ENCODE measurements at places on chromosomes 6 and 20.

GRCh38 chr6:81772741-81773140 is 20.3 kb upstream of the TENT5A start:
- DNase-seq, result no peak

- DNase-seq, result no peak
Observed at GRCh38 chr6:169398342-169399105, 144.9 kb upstream of the THBS2 start.

GRCh38 chr6:42440778-42441696 is 10.7 kb downstream of the TRERF1 start:
- DNase-seq, result no peak

- DNase-seq, result no peak
Observed at GRCh38 chr20:53980031-53980465, 90.3 kb downstream of the BCAS1 start.

GRCh38 chr20:17873410-17874270 is 95.0 kb downstream of the SNX5 start:
- DNase-seq, result no peak

DNA sequence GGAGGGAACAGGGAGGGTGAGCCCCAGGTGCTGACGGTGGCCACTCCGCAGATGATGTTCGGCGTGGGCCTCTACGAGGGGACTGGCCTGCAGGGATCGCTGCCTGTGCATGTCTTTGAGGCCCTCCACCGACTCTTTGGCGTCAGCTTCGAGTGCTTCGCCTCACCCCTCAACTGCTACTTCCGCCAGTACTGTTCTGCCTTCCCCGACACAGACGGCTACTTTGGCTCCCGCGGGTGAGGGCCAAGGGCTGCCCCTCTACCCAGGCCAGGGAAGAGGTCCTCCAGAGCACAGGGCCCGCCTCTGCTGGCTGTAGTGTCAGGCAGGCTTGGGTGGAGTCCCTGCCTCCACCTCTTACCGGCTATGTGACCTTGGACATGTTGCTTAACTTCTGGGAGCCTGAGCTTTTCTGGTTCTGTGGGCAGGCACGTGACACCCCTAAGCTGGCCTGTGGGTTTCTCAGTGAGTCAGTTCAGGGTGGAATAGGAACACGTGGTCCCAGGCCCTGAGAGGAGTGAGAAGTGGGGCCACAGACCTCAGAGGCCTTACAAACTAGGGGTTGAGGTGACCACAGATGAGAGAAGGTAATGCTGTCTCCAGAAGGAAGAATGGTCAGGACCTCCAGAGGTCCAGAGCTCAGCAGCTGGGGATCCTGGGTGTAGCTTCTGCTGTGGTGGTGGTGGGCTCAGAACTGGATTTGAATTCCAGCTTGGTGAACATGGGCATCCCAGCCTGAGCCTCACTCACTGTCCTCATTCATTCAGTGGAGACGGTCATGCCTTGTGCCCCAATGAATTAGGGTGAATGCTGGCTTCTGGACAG is 11.9 kb downstream of the PCIF1 start:
- DNase-seq, result peak; percentile 36

- DNase-seq, result peak; percentile 42
Observed at GRCh38 chr6:89834884-89835792, 5.5 kb downstream of the CASP8AP2 start.

DNA sequence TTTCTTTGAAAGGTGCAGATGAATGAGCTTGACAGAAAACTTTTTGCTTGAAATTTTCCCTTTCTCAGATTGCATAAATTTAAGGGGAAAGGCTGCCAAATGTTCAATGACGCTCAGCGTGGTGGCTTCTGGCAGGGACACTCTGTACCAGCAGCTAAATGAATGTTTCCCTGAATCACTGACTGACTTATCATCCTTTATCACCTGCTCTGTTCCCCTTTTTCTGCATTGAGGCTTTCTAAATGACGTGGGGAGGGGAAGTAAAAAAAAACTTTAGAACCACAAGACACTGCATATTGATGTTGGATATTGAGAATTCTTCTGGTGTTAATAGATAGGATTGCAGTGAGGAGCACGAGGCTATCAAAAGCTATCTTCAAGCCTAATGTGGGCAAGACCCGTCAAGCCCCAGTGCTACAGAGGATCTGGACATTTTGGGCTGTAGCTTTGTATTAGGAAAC is 46.9 kb upstream of the ENPP5 start:
- no peak for DNase-seq

DNA sequence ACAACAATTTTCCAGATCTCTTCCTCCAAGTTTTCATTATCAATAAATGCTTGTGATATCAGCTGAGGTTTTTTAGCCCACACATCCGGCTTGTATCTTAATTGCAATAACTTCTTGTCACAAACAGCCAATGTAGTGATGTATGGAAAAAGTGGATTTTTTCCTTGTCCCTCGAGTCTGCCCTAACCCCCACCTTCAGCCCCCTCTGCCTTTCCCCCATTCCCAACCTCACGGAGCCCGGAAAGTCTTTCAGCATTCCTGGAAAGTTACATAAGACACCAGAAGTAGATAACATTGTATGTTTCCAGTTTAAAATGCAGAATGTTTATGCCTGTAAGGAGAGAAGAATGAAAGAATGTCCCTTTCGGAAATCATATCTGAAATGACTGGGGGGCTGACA is 179.2 kb upstream of the PHACTR1 start:
- no peak for DNase-seq

DNA sequence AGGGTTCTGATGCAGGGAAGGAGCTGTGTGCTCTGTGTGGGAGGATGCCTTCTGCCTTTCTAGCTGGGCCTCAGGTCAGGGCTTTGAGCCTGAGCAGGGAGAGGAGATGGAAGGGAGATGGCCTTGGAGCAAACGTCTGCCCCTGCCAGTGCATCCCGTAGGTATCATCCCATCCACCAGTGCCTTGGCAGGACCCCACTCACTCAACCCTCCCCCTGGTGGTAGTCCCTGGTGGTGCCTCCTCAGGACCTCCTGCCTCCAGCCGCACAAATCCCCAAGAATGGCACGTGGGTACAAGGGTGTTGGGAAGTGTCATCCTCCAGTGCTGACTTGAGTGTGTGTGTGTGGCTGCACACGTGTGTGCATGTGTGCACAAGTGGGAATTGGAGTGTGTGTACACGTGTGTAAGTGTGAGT is 23.1 kb upstream of the MICB start:
- DNase-seq, result no peak

- no peak for DNase-seq
Observed at GRCh38 chr20:48463096-48463720, 364.6 kb downstream of the PREX1 start.

DNA sequence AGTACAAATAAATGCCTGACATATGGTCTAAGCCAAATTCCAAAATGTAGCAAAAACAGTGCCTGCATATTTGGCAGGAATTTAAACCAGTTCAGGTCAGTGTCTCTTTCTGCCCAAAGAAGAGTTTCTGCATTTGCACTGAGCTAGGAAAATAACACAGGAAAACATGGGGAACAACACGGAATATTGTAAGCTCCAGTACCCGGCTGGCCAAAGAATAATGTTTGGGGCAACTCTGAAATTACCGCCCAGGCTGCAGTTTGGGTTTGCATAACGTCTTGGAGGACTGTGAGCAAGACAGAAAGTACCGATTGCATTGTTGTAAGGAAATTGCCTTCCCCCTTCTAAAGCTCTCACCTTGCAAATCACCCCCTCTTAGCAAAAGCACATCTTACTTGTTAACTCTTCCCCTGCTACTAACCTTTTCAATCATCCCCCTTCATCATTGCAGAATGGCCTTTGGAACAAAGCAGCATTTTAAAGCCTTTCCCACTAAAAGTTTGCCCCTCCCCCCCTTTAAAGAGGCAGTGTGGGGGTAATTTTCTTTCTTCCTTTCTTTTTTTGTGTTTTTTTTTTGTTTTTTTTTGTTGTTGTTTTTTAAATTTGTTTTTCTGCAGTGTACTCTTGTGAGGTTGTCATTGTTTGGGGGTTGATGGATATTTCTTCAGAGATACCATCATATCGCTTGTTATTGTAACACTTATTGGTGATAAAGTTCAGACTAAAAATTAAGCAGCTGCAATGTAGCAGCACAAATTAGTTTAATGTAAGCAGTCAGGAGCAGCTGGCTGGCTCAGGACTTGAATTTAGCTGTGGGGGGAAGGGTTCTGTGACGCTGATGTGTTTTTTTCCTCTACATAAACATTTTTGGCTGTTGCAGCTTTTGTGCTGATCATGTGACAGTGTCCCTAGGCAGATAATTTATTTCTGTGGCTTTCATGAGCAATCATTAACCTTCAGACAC is 100.0 kb upstream of the CITED2 start:
- DNase-seq, result no peak

DNA sequence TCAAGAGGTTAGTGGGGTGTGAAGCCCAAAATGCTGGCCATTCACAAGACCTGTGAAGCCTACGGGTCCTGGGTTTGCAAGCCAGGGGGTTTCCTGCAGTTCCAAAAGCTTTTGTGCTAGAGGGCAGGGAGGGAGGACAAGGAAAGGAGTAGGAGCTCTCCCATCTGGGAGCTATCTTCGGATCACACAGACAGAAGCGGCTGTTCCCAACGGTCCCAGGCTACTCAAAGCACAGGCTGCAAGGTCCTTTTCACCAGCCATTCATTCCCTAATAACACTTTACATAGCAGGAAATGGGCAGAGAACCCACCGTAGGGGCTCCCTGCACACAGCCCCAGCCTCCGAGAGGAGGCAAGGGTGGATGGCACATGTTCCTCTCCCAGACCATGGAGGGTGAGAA is 296.9 kb downstream of the FOXC1 start:
- no peak for DNase-seq

- DNase-seq, result no peak
Observed at GRCh38 chr6:14462566-14462965, 345.0 kb downstream of the CD83 start.

GRCh38 chr6:41836660-41837052 is 49.2 kb downstream of the TOMM6 start:
- no peak for DNase-seq

GRCh38 chr20:19652591-19653026 is 105.4 kb upstream of the RIN2 start:
- DNase-seq, result no peak

DNA sequence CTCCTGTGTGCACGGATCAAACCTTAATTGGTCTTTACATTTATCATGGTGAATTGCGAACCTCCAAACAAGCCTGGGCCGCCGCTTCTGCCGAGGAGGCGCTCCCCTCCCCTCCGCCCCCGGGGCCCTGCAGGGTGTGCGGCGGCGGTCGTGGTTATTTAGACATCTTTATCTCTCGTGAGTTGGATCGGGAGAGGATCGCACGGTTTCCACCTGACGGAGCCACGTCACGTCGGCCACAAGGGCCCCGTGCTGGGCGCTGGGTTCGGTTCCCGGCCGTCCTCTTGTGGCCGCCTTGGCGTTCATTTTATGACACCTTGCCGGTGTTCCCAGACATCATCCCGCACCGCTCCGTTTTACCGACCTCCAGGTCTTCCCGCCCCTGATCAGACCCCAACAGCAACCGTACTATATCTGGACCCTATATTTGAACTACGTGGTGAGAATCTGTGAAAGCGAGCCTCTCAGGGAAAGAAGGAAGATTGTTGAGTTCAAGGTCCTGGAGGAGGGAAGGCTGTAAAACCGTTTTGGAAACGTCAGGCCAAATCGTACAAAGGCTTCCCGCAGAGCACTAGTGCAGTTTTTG is 1.3 kb upstream of the CNR1 start:
- no peak for DNase-seq

GRCh38 chr6:81562169-81562568 is 190.3 kb downstream of the TENT5A start:
- DNase-seq, result no peak

DNA sequence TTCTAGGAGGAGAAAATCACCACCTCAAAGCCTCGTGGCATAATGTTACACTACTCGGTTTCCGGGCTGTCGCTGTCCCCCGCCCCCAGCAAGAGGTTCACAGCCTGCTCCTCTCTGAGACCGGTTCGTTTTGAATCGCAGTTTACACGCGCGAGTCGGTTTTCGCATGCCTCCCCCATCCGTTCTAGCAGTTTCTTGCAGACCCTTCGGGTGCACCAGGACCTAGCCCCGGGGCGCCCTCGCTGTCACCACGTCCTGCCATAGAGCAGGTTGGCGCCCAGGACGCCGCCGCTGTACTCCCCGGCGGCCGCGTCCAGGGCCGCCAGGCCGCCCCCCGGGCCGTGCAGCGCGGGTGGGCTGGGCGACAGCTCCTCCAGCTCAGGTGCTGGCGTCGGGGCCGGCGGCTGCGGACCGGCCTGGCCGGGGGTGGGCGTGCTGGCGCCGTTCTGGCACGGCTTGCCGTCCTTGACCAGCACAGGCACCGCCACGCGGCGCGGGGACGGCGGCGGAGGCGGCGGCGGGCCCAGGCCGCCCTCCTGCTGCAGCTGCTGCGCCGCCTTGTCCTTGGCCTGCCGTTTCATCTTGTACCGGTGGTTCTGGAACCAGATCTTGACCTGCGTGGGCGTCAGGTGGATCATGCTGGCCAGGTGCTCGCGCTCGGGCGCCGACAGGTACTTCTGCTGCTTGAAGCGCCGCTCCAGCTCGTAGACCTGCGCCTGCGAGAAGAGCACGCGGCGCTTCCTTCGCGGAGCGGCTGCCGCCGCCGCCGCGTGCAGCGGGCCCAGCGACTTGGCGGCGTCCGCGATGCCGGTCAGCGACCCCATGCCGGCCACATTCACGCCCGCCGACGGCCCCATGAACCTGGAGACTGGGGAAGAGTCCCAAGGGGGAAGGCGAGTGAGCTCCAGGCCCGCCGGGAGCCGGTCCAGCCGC is 1.4 kb downstream of the NKX2-4 start:
- DNase-seq, result peak; percentile 19

DNA sequence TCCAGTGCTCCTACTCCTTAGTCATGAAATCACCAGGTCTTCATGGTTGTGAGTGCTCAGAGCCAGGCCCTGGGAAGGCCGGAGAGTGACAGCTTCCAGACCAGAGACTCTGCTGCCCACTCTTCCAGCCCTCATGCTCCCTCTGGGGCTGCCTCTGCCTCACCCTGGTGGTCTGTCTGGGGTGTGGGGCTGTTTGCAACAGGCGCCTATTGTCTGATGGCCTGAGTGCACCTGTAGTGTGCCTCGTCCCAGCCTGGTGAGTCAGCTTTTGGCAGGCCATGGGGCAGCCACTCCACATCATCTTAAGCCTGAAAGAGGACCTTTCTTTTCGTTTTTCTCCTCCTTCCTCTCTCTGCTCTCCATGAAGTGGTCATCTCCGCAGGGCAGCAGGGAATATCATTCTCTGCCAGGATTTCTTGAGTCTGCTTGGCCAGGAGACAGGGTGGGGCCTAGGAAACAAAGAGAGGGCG is 173.8 kb downstream of the VEGFA start:
- no peak for DNase-seq

DNA sequence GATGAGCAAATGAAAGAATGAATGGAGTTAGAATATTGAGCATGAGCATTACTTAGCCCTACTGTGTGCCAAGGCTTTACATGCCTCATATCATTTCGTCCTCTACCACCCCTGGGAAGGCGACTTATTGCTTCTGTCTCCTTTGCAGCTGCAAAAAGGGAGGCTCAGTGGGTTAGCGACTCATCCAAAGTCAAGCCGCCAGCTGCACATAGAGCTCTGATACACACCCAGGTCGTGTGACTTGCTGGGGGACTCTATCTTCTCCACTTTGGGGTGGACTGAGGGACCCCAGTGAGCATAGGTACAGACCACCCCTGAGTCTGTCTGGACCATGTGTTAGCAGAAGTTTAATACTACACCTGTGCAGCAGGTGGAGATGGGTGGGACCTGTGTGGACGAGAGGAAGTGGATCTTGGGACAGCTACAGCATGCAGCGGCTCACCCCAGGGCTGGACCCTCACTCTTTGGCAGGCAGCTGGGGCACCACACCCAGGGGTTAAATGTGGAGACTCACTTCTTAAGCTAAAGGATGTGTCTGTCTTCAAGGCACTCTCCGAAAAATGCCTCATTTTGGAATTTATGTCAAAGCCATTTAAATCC is 36.2 kb upstream of the ANGPT4 start:
- no peak for DNase-seq

- DNase-seq, result peak; percentile 79
Observed at GRCh38 chr20:31722257-31723068, at the start of gene BCL2L1. Gene BCL2L1 (minus strand): TSS chr20:31722868. CDS start chr20:31722218, 650 bp downstream.

- DNase-seq, result no peak
Observed at GRCh38 chr20:23129266-23129665, 43.1 kb upstream of the CD93 start.
